Activated CD4-positive, CD25-positive, alpha-beta regulatory T cell treated with anti-CD3 and anti-CD28 coated beads, Interleukin-2, amount 50 U/mL, for 24 hours (primary cell): ENCODE measurements at places on chromosomes 2 and 18.

DNA sequence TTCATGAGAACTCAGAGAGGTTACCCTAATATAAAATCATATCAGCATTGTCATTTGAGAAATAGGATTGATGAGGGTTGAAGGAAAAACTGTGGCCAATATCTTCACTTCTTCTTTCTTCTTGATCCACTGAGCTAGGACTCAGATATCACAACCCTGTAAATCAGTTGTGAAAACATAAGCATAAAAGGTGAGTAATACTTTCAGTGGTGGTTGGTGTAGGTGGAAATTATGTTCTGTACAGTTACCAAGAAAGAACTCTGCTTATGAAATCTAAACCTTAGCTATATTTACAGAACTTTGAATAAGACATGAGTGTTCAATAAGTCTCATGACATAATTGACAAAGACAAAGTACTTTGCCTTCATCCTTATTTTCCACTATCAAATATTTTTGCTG, 56.3 kb downstream of the PAX3 start:
- peak; percentile 79 for ATAC-seq

GRCh38 chr2:60780721-60781120, 24.7 kb downstream of the PAPOLG start:
- no peak for ATAC-seq

GRCh38 chr2:160220545-160221009, 20.5 kb upstream of the ITGB6 start:
- ATAC-seq = peak; percentile 10

- no peak for ATAC-seq
Observed at GRCh38 chr2:195898505-195899191, 170.0 kb downstream of the DNAH7 start.

DNA sequence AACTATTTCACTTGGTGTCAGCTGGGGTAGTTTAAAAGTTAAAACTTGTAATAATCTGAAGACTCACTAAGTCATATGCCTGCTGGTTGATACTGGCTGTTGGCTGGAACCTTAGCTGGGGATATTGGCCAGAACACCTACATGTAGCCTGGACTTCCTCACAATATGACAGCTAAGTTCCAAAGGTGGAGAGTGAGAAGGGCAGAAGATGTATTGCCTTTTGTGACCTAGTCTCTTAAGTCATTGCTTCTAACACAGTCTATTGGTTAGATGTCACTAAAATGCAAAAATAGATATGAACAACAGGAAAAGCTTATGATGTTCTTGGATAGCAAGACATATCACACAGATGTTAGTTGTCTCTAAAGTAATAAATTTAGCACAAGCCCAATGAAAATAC, 113.2 kb upstream of the CHAC2 start:
- no peak for ATAC-seq

DNA sequence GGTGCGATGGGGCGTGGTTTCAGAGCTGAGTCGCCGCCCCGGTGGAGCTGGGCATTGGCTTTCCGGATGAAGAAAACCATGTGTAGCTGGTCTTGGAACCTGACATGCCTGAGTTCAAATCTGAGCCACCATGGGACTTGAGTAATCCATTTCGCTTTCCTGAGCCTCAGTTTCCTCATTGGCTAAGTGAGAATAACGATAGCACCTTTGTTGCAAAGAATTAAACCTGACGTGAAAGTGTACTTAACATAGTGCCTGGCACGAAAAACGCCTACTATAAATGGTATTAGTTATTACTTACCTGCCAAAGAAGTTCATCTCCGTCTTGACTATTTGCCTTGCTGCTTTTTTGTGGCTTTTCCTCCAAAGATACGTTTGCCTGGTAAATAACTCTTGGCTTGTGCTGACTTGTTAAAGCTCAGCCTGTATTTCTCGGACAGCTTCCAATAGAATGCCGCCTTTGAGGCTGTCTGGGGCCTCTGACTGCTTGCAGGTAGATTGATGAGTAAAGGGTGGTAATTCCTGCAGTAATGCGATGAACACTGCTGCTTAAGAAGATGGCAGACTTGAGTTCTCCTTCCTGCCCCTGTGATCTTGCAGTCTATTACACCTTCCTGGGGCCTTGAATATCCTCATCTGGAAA, 1.3 kb downstream of the CDCA7 start:
- ATAC-seq = no peak

GRCh38 chr2:216391401-216391800, 19.1 kb upstream of the MARCHF4 start:
- ATAC-seq = no peak

- peak; percentile 43 for ATAC-seq
Observed at GRCh38 chr2:37390777-37391176, 46.3 kb downstream of the QPCT start.
